NCI-H187 (cell line): ENCODE measurements at places on chromosomes 12 and 14.

DNA sequence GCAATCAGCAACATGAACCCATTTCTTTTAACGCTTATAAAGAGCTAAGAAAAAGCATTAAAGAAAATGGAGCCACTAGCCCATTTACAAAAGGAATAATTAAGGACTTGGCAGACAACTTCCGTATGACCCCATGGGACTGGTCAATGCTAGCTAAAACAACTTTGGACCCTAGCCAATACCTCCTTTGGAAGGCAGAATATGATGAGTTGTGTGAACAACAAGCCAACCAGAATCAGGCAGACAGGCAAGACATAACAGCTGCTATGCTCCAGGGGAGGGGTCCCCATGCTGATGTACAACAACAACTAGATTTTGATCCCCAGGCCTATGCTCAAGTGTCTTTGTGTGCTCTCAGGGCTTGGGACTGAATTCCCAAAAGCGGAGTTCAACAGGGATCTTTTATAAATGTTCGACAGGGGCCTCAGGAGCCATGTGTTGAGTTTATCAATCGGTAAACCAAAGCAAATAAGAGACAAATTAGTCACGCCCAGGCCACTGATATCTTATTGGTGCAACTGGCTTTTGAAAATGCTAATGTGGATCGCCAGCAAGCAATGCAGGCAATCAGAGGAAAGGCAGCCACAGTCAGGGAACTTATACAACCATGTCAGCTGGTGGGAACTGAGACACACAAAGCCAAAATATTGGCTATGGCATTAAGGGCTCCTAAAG is 254.4 kb upstream of the DIO2 start:
- DNase-seq, result no peak

DNA sequence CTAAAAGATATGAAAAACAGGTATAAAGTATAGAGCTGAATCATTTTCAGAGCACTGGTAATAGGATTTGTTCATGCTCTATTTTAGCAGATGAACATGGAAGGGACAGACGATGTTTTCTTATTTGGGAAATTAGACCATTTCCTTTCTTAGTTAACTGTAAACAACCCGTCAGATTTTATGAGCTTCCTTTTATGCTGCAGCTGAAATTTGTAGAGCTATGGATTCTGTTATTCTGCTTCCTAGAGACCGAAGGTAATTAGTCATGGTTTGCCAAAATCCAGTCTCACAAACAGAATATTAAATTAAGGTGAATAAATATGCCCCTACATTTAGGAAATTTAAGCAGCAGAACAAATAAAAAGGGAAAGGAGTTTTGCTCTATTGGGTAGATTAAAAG is 180.2 kb upstream of the SYT1 start:
- DNase-seq, result no peak

- DNase-seq, result peak; percentile 20
Observed at GRCh38 chr12:128966203-128966810, 113.0 kb downstream of the GLT1D1 start.

DNA sequence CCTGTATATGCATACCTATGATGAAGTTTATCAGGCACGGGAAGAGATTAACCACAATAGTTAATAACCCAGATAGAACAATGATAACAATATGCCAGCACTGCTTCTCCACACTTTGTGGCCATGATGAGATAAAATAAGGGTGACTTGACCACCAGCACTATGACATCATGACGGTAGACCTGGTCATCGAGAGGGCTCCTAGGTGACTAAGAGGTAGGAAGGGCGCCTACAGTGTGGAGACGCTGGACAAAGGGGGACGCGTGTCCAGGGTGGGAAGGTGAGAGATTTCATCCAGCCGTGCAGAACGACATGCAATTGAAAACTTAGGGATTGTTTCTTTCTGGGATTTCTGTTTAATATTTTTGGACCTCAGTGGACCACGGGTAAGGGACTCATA is 221.8 kb upstream of the RTL1 start:
- no peak for DNase-seq

DNA sequence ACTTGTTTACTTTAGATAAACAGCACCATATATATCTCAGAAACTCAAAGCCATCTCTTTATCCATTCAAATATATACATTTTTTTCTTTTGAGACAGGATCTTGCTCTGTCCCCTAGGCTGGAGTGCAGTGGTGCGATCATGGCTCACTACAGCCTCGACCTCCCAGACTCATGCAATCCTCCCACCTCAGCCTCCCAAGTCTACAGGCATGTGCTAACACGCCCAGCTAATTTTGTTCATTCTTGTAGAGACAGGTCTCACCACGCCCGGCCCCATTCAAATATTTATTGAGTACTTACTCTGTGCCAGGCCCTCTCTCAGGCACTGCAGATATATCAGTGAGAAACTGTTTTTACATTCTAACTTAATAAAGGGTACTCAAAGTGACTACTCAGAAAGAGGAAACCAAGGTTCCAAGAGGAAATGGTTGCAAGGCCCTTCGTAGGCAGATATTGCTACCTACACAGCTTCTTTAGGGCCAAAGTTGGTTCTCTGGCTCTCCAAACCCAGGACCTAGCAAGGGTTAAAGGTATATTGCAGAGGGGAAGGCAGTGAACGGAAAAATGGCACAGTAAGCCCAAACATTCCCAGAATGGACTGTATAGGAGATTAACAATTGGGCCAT is 2.9 kb downstream of the ATXN3 start:
- no peak for DNase-seq

GRCh38 chr14:95362138-95362494 is 42.4 kb upstream of the CLMN start:
- DNase-seq, result no peak

GRCh38 chr12:51371295-51371953 is 19.8 kb downstream of the GALNT6 start:
- peak; percentile 72 for DNase-seq

- no peak for DNase-seq
Observed at GRCh38 chr12:12107678-12108077, 36.9 kb downstream of the BCL2L14 start.

DNA sequence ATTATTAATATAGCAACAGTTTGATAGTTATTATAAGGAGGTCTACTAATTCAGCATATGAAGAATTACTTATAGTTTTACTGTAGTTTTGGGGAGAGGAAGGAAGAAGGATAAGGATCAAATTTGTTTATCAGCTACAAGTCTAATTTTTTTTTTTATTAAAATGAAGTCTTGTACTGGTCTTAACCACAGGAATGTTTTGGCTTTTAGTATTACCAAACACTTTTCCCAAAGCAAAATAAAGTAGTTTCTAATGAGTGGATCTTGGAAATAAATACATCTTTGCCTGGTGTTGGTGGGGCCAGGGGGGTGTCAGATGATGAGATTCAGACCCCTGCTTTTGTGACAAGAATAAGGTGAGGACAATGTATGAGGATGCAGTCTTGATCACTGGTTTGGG is 57.2 kb upstream of the ZDHHC17 start:
- DNase-seq, result no peak

GRCh38 chr14:100726550-100727085 is at the start of gene DLK1:
Gene DLK1, plus strand, starts transcription at chr14:100726892. Its CDS starts 177 bp downstream, at chr14:100727069.
- DNase-seq, result no peak

GRCh38 chr12:116707751-116708150 is 30.1 kb downstream of the SPRING1 start:
- DNase-seq, result no peak

- DNase-seq, result no peak
Observed at GRCh38 chr14:75794615-75795038, 133.6 kb downstream of the TTLL5 start.

DNA sequence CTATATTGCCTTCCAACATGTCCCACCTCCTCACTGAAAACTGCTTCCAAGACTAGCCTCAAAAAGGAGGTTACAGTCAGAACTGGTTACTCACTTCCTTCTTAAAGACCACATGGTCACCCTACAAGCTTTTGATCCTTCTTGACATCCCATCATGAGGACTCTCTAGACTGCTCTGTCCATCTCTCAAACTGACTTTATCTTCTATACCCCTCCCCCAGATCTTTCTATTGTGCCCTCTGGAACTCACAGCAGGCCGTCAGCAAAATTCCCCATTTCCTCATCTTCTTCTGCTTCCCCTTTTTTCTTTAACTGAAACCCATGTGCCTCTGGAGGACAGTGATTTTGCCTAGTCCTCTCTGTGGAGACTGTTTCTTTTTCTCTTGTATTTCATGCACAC is 18.1 kb upstream of the IGF1 start:
- no peak for DNase-seq

DNA sequence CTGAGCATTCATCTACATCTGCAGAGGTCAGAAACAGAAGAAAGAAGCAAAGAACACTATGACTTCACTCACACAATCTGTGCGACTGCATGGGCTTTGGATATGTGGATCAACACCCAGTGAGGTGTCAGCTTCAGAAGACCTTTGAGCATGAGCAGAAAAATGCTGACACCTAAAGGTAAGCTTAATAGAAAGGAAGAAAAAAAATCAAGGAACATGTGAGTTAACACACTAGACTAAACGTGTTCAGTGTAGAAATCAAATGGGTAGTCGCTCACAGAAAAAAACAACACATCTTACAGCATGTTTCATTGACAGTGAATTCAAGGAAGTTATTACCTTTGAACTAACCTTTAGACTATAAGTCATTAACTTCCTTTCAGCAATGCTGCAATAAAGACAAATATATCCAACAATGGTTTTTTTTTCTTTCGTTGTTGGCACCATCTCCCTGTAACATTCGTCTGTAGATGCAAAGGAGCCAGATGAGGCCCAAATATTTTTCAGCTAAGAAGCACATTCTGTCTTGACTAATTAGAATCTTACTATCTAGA is 30.9 kb downstream of the RTRAF start:
- no peak for DNase-seq

GRCh38 chr12:111964935-111965334 is 48.0 kb downstream of the TMEM116 start:
- DNase-seq, result no peak

DNA sequence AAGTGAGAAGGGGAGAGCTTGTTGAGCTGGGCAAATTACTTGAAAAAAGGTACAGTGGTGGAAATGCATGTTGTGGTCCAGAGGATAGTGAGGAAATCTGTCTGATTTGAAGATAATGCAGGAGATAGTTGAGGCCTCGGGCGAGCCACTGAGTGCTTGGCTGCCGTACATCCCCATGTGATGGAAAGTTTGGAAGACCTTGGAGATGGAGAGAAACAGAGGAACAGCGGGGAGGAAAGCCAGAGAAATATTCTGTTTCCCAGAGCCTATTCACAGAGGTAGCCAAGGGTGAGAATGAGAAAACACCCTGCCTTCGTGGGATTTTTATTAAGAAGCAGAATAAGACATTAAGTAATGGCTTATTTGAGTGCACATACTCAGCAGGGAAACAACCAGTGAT is 498.2 kb downstream of the BCL11B start:
- DNase-seq, result no peak

GRCh38 chr12:110379631-110380030 is 23.9 kb downstream of the ANAPC7 start:
- DNase-seq, result no peak

GRCh38 chr14:86003998-86004397 is 474.1 kb downstream of the FLRT2 start:
- DNase-seq, result no peak

DNA sequence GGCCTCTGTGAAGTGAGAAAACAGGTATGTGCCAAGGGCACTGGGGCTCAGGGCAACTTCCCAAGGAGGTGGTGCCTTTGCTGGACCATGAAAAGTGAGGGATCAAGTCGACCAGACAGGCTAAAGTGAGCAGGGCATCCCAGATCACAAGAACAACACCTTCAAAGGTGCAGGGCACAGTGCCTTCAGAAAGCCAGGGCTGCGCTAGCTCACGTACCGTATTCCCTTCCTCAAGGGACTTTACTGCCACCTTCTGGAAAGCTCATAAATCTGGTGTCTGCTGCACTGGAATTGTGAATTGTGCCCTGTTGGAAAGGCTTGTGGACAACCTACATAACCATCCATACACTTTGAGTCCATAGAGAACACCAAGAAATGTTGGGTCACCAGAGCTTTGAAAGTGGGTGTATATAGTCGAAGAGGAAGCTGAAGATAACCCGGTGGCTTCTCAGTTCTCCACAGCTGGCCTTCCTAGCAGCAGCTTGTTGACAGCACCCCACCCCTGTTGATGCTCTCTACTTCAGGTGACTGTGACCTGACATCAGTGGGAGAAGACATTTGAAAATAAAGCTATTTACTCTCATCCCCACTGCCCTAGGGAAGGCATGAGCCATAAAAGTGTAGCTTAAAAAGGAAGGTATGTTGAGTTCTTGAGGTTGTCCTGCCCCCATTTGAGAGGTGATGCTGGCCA is 24.5 kb downstream of the FIGNL2 start:
- DNase-seq, result peak; percentile 48

DNA sequence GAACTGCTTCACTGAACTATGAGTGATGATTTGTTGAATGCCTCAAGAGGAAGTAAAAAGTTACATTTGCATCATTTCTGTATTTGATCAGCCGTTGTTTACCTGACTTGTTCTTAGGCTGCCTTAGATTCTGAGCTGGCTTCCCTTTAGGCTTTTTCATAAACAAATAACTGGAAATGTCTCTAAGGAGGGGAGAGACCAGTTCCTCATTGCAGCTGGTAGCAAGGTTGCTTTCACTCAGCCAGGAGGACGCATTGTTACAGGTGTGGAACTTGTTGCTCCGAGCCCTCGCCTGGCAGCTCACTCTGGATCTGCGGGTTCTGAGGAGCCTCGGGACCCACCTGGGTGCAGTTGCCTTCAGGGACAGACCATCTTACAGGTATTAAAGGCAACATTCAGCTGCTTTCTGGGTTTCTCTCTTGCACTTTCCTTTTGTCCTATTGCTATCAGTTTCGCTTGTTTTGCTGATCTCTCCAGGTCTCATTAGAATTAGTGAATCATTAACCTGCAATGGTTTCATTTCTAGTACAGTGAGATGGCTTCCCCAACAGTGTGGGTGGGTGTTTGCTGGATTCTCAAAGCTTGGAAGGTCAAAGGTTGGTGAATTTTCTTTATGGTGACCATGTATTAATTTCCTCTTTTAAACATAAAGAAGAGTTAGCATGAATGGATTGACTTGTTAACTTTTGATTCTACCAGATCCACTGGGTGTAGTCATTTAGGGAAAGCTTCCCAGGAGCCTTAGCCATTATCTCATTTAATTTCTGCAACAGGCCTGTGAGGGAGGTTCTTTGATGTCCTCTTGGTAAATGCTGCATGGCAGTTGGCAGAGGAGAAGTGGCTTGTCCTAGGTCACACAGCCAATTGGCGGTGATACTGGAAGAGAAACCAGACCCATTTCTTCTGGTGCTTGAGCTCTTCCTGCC is at the start of gene PLEKHG7:
PLEKHG7 (plus strand) TSS at position 236 of the 926 bp plus-strand sequence. CDS start 3,643 bp downstream, outside the sequence.
- DNase-seq, result no peak

GRCh38 chr12:13318231-13319015 is 121.9 kb downstream of the EMP1 start:
- no peak for DNase-seq

DNA sequence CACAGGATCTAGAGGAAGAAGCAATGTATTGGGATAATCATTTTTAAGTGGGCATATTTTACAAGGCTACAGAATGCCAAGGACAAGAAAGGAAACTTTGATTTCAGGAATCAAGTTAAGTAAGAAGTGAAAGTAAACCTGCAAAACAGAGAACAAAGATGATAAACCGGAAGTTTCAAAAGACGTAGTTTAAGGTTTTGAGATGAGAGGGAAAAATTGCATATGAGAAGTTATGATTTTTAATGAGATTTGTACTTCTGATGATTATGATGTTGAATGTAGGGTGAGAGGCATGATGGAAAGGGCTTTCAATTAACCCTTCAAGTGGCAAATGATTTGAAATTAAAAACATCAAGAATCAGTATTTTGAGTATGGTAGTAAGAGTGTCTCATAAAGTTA is 134.9 kb downstream of the CAPZA3 start:
- DNase-seq, result no peak

- no peak for DNase-seq
Observed at GRCh38 chr14:103628221-103628683, 759 bp upstream of the KLC1 start.
